ENCODE measurements at places on chromosomes 1 and 21.

GRCh38 chr1:8179132-8179793, 138.7 kb upstream of the SLC45A1 start:
- no peak for DNase-seq

GRCh38 chr1:80982831-80983230, 817.9 kb upstream of the ADGRL2 start:
- no peak for DNase-seq

DNA sequence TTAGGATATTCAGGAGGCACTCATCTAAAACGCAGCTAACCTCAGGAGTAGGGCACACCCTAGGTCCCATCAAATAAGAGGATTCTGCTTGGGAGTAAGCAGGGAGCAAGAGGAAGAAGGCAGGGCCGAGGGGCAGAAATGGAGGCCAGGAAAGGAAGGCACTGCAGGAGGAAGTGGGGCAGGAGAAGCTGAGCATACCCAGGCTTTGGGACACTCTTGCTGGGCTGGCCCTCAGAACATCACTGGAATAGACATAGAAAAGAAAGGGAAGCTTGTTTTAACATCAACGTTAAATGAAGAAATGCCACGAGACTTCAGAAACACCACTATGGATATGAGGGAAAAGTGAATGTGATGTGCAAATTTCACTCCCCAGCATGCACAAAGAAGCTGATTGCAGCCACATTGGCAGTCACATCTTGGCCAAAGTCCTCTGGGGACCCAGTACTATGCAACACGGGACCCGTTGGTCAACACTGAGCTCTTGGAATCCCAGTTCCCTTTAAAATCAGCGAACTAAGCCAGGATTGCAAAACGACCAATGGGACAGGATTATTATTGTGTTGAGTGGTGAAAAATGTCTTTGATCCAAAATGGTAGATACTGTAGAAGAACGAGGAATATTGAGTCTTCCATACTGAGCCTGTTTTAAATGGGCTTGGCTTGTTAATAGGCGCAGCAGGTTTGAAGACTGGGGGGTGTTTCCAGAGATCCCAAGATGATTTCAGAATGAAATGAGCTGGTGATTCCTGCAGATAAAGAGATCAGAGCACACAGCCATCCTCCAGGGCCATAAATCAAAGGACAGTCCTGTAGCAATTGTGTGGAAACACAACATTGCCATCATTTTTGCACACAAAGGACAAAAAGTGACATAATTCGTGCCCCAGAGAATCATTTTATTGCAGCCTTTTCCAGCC, 152.4 kb downstream of the TOMM20 start:
- DNase-seq: no peak

DNA sequence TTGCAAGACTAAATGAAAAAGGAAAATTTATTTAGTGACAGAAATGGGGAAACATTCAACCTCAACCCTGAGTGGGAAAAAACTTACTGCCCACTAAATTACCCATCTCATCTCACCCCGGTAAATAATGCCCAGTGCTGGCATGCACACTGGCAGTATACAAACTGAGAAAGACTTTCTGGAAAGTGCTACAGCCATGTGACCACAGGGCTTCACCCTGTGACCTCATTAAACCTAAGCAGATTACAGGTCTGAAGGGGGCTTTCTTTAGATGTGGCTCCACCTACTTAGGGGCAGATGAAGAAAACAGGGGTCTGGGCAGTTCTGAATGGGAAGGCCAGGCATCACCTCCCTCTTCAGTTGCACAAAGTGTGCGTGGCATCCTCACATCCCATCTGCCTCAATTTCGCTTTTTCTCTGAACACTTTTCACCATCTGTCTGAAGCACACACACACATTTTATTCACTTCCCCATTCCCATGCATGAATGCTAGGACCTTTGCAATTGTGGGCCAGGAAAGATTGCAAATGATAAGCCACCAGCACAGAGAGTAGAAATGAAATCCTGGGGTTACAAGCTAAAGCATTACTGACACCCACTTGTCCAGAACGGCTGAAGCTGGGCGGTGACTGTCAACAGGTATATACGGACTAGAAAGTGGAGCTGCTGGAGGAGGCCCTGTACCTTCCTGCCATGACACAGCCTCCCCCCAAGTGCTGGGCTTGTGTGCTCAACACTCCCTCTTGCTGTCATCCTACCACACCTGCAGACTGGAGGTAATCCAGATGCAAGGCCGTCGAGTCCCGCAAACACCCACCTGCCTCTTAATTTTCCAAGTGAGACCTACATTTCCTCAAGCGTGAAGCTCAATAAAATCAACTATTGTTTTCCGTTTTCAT, 2.7 kb downstream of the NADK start:
- no peak for DNase-seq

GRCh38 chr1:244154872-244155531, 103.9 kb downstream of the ZBTB18 start:
- no peak for DNase-seq

DNA sequence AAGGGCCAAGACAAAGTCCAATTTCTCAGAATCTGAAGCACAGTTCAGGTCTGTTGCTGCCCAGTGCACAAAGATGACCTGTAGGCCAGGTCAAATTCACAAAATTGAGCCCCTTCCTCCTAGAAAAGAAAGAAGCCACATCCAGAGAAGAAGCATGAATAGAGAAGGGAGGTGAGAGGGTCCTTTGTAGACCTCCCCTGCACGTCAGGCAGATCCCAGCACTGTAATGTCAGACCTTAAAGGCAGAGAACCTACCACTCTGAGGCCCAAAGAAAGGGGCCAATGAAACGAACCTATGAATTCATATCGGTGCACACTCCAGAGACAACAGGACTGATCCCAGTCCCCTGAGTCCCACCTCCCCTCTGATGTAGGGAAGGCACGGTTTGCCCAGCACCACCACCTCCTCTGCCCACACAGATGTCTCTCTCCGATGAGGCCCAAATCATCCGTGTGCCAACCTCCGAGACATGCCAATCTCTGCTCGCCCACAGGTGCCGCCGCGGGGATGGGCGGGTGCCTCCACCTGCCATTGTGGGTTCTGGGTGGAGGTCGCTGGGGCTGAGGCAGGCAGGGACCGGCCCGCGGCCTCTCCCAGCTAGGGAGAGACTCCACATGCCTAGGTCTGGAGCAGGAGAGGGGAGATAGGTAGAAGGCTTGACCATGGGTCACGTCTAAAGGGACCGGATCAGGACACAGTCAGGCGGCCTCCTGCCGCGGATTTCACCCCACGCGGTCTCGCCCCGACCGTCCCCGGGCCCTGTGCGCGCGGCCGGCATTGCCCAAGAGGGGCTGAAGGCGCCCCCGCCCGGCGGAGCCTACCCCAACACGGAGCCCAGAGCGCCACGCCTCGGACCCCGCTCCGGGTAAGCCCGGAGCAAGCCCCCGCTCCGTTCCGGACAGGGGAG, 42.1 kb downstream of the RRAGC start:
- no peak for DNase-seq

- DNase-seq: no peak
Observed at GRCh38 chr21:43842742-43843141, 22.3 kb upstream of the AGPAT3 start.

GRCh38 chr1:22143065-22144033, at the start of gene WNT4:
WNT4 (minus strand) TSS chr1:22143097; CDS start chr1:22142922, 175 bp downstream.
- DNase-seq: peak; percentile 56

- DNase-seq: no peak
Observed at GRCh38 chr1:81071072-81071858, 729.5 kb upstream of the ADGRL2 start.

DNA sequence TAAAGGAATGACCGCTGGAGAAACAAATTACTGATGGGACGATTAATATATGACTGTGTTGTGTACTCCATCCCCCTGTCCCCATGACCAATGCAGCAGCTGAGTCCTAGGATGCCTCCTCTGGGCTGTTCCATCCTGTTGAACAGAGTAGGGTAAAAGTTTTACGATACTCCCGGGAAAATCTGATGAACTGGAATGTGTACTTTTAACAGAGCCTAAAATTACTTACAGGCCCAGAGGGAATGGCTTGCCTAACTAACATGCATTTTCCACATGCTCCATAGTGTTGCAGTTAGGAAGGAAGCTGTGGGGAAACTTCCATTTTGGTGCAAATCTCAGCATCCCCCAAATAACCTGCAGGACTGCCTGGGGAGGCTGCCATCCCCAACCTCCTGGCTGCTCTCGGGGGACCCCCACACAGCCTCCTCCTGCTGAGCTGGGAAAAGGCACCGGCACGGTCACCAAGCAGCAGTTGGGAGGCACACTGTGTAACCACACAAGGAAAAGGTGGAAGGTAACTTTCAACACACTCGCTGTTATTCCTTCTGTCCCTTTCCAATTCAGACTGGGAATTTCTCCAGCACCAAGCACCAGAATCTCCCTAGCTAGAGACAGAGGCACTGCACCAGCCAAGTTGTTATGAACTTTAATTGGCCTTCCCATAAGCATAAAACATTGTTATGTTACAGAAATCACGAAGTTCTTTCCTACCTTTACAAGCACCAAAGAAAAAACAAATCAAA, 97.2 kb downstream of the BCAR3 start:
- no peak for DNase-seq

DNA sequence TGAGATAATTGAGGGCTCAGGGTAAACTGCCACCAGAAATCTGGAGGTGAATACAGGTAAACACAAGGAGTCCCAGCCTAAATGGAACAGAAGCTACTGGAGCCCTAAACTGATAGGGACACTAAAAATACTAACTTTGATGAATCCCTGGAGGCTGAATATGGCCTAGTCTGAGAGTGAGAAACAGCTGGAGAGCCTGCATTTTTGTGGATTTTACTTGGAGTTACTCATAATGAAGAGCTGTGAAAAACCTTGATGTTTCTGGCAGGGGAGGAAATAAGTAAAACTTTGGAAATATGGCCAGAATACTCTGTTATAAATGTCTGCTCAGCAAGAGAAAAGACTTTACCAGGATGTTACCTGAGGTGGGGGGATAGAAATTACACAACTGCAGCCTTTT, 164.4 kb downstream of the LIPI start:
- DNase-seq: no peak

DNA sequence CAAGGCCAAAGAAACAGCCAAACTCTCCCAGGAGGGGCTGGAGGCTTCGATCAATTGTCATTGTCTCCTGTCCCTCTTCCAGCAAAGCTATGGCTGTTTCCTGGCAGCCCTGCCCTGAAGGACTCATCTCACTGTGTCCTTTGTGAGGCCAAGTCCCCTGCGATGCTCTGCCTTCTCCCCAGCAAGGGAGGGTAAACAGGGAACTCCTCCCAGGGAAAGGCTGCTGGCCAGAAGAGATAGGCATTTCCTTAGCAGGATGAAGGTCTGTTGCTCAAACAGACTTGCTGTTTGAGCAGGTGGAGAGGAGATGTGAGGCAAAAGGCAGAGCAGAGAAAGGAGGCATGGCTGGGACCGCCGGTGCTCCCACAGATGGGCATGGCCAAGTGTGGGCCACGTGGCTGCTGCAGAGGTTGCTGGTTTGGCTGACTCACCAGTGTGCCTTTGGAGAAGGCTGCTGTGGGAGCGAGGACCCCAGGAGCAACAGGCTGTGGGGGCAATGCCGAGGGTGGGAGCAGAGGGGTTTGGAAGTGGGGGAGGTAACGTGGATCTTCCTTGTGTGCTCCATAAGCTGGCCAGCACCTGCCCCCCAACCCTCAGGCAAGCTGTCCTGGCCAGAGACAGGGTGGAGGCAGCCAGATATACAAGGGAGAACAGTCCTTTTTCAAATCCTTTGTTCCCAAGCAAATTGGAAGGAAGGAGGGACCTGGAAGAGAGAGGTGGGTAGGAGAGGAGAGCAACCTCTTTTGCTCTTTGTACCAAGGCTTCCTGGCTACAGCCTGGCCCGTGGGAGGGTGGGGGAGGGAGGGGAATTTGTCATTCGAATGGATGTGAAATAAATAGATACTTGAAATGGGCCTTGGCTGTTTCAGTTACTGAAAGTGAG, 449.8 kb downstream of the SIPA1L2 start:
- DNase-seq: no peak

DNA sequence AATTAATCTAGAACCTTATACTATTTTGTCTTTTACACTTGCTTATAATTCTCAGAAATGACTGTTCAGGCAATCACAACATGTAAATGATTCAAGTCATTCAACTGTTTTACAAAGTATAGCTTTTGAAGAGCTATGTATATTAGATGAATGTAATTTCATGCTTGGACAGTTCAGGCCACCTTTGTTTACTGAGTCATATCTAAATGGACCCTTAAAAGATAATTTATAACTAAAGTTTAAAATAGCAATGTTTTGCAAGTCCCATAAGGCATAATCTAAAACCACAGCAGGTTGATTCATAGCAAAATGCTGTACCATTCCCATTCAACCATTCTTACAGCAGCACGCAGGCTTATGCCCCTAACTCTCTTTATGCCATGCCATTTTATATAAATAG, 64.8 kb downstream of the PIK3R3 start:
- DNase-seq: no peak

GRCh38 chr1:166972826-166973225, 2.5 kb downstream of the ILDR2 start:
- DNase-seq: no peak

- DNase-seq: no peak
Observed at GRCh38 chr1:196409586-196409985, 198.7 kb downstream of the KCNT2 start.

DNA sequence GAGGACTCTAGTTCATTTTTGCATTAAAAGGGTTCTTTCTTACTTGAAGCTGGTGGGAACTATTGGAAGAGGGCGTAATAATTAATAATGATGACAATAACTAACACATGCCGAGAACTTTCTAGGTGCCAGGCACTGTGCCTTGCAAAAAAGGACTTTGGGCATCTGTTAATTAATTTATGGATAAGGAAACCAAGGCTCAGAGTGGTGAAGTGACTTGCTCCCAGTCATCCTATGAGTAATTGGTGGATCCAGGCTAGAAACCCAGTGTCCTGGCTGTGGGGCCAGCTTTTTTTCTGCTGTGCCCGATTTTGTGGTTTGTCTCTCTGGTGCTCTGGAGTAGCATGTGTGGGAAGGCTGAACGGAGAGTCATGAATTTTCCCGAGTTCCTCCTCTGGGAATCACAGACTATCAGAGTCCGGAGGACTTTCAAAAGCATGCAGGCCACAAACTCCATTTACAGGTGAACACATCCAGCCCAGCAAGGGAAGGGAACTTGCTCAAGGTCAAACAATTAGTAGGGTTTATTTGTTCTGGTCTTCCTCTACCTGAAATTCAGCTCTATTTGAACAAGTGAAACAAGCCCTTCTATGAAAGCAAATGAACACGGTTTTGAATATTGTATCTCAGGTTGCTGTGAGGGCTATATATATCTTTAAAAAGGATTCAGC, 23.4 kb downstream of the ROR1 start:
- no peak for DNase-seq

DNA sequence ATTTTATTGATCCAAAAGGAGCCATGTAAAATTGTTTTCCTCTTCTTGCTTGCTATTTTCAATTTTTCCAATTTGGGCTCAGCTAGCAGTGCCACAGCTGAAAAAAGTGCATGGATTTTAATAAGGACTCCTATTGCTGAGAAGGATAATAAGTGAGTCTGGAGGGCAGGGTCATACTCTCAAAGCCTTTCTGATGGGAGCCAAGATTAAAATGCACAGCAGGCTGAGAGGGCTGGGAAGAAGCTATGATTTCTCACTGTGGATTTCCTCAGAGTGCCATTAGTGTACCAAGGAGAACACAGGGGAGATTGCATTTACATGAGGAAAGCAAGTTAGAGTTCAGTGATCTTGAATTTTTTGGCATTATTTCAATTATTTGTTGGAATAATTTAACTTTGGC, 261.3 kb downstream of the ST6GALNAC3 start:
- no peak for DNase-seq
